ENCODE measurements at places on chromosomes 6 and 20. TPM values are rescaled to one million over a fixed set of nuclear protein-coding genes. Genes with fewer than 3 reads are reported as not detected.

SPACA1 gene
- not detected for polyA plus RNA-seq

RIPOR3 gene
- polyA plus RNA-seq, result 3.6 TPM

AVP gene
- polyA plus RNA-seq, result not detected

STMN3 gene
- 32.2 TPM for polyA plus RNA-seq

DNA sequence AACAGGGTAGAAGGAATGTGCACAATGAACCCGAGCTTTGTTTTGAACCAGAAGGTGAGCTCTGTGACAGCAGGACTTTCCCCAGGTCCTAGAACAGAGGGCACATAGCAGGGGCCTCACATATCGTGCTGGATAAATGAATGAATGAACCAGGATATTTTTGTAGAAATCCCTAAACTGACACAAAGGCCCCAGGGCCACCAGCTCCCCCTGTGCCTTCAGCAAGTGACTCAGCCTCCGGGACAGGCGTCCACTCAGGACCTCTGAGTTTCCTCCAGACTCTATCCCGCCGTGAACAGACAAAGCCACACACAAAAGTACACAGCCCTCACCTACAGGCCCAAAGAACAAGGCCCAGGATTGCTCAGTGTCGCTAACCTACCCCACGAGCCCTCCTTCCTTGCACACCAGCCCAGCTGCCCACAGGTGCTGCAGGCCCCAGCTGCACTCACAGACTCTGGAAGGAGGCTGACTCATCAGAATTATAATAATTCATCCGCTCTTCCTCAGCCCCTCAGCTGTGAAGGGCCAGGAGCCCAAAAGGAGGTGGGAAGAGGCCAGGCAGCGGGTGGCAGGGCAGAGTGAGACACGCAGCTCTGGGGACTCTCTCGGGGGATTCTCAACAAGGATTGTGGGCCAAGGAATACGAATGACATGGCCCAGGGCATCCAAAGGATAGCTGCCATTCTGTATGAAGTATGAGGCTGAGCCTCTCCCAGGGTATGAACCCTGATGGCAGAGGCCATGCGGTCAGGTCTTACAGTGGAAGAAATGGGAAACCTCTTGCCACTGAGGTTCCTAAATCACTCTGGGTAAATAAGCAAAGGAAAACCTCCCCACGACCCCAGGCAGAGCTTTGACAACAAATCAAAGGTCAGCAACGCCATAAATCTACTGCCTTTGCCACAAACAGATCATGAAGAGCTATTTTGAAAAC, 40.9 kb downstream of the SUMO4 start:
- no peak for DNase-seq

- DNase-seq, result no peak
Measured at GRCh38 chr6:151100326-151100725, 139.4 kb upstream of the AKAP12 start.

- DNase-seq, result no peak
Measured at GRCh38 chr6:13045676-13046075, 282.7 kb downstream of the TBC1D7 start.

GRCh38 chr6:163526346-163526745, 111.8 kb downstream of the QKI start:
- no peak for DNase-seq

GRCh38 chr6:98828941-98829411, 5.4 kb upstream of the POU3F2 start:
- DNase-seq, result no peak

DNA sequence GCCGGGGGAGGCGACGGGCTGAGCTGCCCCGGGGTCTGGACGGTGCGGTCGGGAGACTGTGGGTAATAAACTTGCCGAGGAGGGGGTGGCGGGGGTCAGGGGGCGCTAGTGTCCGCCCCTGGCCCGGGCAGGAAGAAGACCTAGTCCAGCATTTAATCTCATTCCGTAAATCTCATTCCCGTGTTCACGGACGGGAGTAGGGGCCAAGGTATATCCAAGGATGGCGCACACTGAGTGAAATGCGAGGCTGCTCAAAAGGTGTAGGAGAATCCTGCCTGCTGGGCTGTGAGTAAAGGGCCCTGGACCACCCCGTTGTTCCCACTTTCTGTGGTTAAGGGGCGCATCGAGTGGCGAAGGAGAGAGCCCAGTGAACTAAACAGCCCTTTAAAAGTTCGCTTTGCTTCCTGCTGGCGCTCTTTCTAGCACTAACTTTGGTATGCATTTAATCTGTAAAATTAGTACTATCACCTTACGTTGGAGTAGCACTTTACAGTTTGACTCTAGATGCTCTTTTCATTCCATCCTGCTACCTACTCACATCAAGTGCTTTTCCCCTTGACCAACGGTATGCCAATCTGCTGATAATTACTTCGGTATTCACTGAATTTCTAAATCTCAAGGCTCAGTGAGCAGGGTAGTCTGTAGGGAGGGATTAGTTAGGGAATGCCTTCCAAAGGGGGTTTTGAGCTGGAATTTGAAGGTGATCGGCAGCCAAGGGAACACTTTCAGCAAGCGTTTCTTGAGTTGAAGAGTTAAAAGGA, 730 bp downstream of the PARD6B start:
- DNase-seq, result no peak

GRCh38 chr20:45246109-45246508, 8.3 kb downstream of the SLPI start:
- DNase-seq, result no peak

All from left lung (tissue), 14 donors.